Bronchial smooth muscle cell (primary cell): ENCODE measurements at places on chromosomes 12 and 14. TPM values are rescaled to one million over a fixed set of nuclear protein-coding genes. Genes with fewer than 3 reads are reported as not detected.

YEATS4 gene
- 7.2 and 11.8 TPM in 2 replicates for total RNA-seq

UNC119B gene
- total RNA-seq: 24.3 and 26.6 TPM in 2 replicates

RASAL1 gene
- not detected in 2 replicates for total RNA-seq

BMAL2 gene
- total RNA-seq: 8.4 and 15.4 TPM in 2 replicates

PTPN6 gene
- 0.09 and 0.79 TPM in 2 replicates for total RNA-seq

RDH12 gene
- 0.09 and 0.16 TPM in 2 replicates for total RNA-seq

OAS1 gene
- total RNA-seq: 1.9 and 2.4 TPM in 2 replicates

LRP1-AS gene
- 0.17 TPM in 1 of 2 replicates, not detected in the other for total RNA-seq

ETFBKMT gene
- total RNA-seq: 3.6 and 3.9 TPM in 2 replicates

TCHP gene
- 7.4 and 9.8 TPM in 2 replicates for total RNA-seq

ADCY4 gene
- 1.4 and 9.3 TPM in 2 replicates for total RNA-seq

CFL2 gene
- total RNA-seq: 64.0 and 65.6 TPM in 2 replicates

EML1 gene
- 84.0 and 251 TPM in 2 replicates for total RNA-seq

TAMALIN gene
- total RNA-seq: 19.2 and 20.3 TPM in 2 replicates

SLC17A8 gene
- total RNA-seq: 0.16 TPM in 1 of 2 replicates, not detected in the other

MIP gene
- total RNA-seq: not detected in 2 replicates

RTL1 gene
- total RNA-seq: under 0.01 TPM in 1 of 2 replicates, not detected in the other

CKB gene
- 60.8 and 79.3 TPM in 2 replicates for total RNA-seq

FSCB gene
- total RNA-seq: under 0.01 TPM in 1 of 2 replicates, not detected in the other

PLBD1 gene
- total RNA-seq: 0.95 and 1.5 TPM in 2 replicates

SCN8A gene
- total RNA-seq: 6.3 and 13.6 TPM in 2 replicates

DHRS2 gene
- total RNA-seq: 0.17 and 0.79 TPM in 2 replicates
